ENCODE measurements at places on chromosomes 4 and X. TPM values are rescaled to one million over a fixed set of nuclear protein-coding genes. Genes with fewer than 3 reads are reported as not detected.

Gene HTR2C
- polyA plus RNA-seq = 0.89 TPM

- DNase-seq = no peak
These were observed 5.4 kb upstream of the PHOX2B start for GRCh38 chr4:41753942-41754341.

DNA sequence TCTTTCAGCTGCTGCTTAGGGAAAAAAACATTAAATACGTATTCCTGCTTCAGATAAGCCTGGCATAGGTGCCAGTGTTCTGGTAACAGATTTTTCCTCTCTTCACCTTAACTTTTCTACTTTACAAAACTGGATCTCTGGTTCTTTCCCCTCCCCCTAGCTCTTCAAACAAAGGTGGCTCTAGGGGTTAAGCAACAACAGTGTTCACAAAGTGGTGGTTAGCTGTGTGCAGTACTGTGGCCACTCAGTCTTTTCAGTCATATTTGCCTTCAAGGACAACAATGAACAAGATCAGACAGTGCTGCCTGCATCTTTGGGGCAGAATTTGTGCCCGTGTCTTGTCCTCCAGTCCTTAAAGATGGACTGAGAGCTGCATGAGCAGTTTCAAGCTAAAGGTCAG lies 15.1 kb upstream of the RGN start:
- DNase-seq = no peak

Gene ARHGAP6
- 14.8 TPM for polyA plus RNA-seq

DNA sequence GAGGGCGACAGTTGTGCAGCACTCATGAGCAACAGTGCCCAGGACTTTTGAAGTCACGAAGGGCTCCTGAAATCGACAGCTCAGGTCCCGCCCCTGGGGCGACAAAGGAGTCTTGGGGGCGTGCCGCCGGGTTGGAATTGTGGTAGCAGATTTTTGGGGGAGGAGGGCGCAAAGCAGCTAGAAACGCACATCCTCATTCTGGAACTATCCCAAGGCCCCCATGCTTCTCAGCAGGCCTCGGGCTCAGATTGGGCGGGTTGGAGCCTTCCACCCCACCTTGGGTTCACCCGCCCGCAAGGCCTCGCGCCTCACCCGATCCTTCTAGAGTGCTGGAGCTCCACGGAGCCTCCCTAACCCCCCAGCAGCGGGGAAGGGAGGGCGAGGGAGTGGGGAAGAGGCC lies 85.5 kb downstream of the HPRT1 start:
- no peak for DNase-seq

GRCh38 chr4:186134257-186134656 lies 29.8 kb downstream of the FAM149A start:
- no peak for DNase-seq

DNA sequence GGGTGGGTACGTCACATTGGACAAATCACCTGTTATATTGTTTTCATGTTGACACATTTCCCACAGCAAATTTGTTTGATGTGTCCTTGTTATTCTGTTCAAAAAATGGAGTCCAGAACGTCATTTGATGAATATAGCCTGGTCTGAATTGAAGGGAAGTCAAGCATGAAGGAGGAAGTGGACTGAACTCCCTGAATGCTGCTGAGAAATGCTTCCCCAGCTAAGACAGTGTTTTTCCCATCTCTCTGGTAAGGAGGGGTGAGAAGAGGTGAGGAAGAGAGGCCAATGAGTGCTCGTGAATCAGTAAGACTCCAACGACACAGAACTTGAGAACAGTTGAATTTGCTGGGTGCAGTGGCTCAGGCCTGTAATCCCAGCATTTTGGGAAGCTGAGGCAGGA lies 127.4 kb downstream of the RBM47 start:
- DNase-seq = no peak

Gene MAGEB1
- not detected for polyA plus RNA-seq

Gene TAF7L
- 0.40 TPM for polyA plus RNA-seq

Gene AP1AR
- 34.5 TPM for polyA plus RNA-seq

- no peak for DNase-seq
These were observed 472.2 kb upstream of the TENM3 start for GRCh38 chr4:181770971-181771370.

Gene SPANXN4
- polyA plus RNA-seq = not detected

GRCh38 chr4:129109965-129110824 lies 14.2 kb downstream of the C4orf33 start:
- no peak for DNase-seq

- DNase-seq = peak; percentile 48
These were observed at the start of gene LRAT for GRCh38 chr4:154743683-154744340. Gene LRAT, plus strand, starts transcription at chr4:154744000. Its CDS starts 327 bp downstream, at chr4:154744327.

Gene MAGEH1
- 65.9 TPM for polyA plus RNA-seq

Gene UGT2B17
- polyA plus RNA-seq = not detected

- no peak for DNase-seq
These were observed 9.5 kb downstream of the BCOR start for GRCh38 chrX:40088299-40088625.

DNA sequence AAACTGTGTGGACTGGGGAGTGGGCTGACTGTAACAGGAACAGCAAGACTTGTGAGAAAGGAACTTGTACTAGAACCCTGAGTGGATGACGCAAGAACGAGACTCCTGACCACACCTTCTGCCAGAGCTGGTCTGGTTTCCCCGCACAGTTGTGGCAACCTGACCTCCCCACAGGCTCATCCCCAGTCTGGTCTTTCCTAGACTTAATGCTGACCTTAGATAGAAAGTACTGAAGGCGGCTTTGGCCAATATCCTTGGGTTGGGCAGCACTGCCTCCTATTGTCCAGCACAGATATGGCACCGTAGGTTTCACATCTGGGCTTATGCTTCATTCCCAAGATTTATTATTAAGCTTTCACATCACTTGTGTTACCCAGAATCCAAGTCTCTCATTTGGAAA lies 137.8 kb upstream of the FRG1 start:
- no peak for DNase-seq

DNA sequence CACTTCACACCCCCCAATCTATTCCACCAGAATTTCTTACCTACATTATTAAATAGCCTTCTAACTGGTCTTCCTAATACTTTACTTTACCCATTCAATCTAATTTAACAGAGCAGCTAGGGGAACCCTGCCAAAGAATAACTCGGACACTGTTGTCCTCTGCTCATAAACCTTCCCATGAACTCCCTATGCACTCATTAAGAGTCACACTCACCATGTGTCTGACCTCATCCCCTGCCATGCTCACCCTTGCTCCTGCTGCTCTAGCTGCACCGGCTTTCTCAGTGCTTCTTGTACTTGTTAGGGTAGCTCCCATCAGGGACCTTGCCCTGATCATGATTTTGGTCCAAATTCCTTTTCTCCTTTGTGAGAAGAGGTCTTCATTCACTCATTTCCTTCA lies 54.6 kb upstream of the GUCY1A1 start:
- DNase-seq = no peak

- no peak for DNase-seq
These were observed 52.6 kb upstream of the UNC5C start for GRCh38 chr4:95601356-95601755.

- no peak for DNase-seq
These were observed 85.9 kb downstream of the ASMT start for GRCh38 chrX:1700757-1701156.

GRCh38 chrX:6660567-6661264 lies 125.8 kb upstream of the VCX3A start:
- no peak for DNase-seq

Gene PAGE5
- polyA plus RNA-seq = not detected

- no peak for DNase-seq
These were observed 155.8 kb downstream of the SHROOM3 start for GRCh38 chr4:76590798-76591281.

Gene C4orf46
- 17.5 TPM for polyA plus RNA-seq

DNA sequence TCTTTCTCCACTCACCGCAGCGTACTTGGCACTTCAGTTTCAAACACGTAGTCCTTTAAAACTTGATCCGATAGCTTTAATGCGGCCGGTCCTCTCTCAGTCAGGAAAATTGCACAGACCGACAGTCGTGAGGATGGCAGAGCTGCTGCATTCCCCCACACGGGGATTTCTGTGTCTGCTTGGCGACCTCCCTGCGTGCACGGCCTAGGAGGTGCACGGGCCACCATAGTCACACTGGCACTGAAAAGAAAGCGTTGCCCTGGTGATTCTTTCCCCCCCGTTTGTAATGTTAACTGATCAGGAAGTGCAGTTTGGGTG lies 10.3 kb downstream of the AKAP17A start:
- no peak for DNase-seq

Gene NLRP2B
- polyA plus RNA-seq = 0.07 TPM

GRCh38 chrX:23509256-23509655 lies 158.0 kb upstream of the PRDX4 start:
- DNase-seq = no peak

DNA sequence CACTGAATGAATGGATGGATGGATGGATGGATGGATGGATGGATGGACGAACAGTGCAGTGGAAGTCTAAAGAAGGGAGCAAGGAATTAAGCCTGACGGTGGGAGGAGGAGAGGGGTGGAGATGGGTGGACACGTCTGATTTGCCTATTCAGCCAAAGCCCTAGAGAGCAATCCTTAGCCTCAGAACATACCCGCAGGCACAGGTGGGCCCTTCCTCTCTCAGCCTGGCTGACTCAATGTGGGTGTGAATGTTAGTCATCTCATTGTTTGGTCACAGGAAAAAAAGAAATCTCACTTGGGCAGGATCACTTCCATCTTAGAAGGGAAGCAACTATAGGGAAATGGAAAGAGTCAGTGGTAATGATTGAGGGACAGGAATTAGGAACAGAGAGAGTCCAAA lies 165.9 kb downstream of the PJA1 start:
- no peak for DNase-seq

Gene POU3F4
- 10.4 TPM for polyA plus RNA-seq

DNA sequence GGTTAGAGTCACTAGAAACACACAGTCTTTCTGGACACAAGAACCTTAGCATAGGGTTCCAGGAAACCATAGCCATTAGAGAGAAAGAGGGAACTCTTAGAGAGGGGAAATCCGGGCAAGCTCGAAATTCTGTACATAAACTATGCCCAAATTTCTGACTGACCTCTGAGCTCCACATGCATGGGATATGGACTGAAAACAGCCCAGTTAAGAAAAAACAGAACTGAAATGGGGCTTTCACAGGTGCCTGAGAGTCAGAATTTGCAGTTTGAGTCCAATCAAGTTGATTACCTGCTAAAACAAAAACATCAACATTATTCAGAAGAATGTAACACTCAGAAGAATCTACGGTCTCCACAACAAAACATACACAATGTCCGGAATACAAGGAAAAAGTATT lies 13.1 kb downstream of the DCHS2 start:
- no peak for DNase-seq

Gene SCML2
- polyA plus RNA-seq = 11.4 TPM

All from renal pelvis (tissue), 12 donors.